ENCODE measurements at places on chromosomes 3 and 15. TPM values are rescaled to one million over a fixed set of nuclear protein-coding genes. Genes with fewer than 3 reads are reported as not detected.
A peak's percentile ranks its signal among the peaks of the same experiment; 100 is the strongest.

- H3K4me1 ChIP-seq: no peaks in the 10 kb centered on the region
- no peak overlapping the region for H3K4me3 ChIP-seq
- no peaks in the 10 kb centered on the region for H3K27me3 ChIP-seq
- no peak for DNase-seq
These were observed 171.0 kb upstream of the RARB start for GRCh38 chr3:25257026-25257425.

GRCh38 chr3:44114142-44114541 is 127.5 kb upstream of the TOPAZ1 start:
- no peaks in the 10 kb centered on the region for H3K27me3 ChIP-seq
- no peak overlapping the region for H3K27ac ChIP-seq
- H3K4me1 ChIP-seq: no peaks in the 10 kb centered on the region
- H3K36me3 ChIP-seq: no peaks in the 10 kb centered on the region
- DNase-seq: peak; percentile 13

TNIK gene
- total RNA-seq: 7.6 TPM

GRCh38 chr3:67535006-67535405 is 119.4 kb downstream of the SUCLG2 start:
- H3K27ac ChIP-seq: no peak overlapping the region
- no peaks in the 10 kb centered on the region for H3K4me1 ChIP-seq
- DNase-seq: no peak
- H3K36me3 ChIP-seq: no peaks in the 10 kb centered on the region

SEMA7A gene
- total RNA-seq: 0.52 TPM

DNA sequence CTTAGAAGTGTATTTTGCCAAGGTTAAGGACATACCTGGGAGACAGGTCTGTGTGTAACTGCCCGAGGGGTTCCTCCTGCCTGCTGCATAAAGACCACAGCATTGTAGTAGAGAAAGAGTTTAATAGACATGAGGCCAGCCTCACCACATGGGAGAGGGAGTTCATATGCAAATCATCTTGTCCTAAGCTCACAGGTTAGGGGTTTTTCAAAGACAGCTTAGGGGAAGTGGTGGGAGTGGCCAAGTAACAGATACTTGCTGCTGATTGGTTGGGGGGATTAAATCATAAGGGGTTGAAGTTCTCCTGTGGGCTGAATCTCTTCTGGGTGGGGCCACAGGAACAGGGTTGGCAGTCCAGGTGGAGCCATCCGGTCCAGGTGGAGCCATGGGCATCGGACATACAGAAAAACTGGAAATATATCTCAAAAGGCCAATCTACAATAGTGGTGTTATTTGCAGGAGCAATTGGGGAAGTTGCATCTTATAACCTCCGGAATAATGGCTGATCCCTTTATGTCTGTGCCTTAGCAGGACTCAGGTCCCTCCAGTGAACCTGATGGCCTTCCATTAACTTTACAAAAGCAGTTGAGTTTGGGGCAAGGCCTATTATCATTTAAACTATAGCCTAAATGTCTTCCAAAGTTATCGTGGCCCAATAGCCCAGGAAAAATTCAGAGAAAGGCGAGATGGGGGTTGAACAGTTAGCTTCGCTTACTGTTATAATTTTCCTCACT is 86.0 kb upstream of the MFGE8 start:
- no peaks in the 10 kb centered on the region for H3K27me3 ChIP-seq
- no peaks in the 10 kb centered on the region for H3K4me1 ChIP-seq
- no peak overlapping the region for H3K27ac ChIP-seq
- no peaks in the 10 kb centered on the region for H3K36me3 ChIP-seq

GRCh38 chr3:5437296-5437782 is 249.8 kb downstream of the EDEM1 start:
- no peaks in the 10 kb centered on the region for H3K36me3 ChIP-seq
- no peaks in the 10 kb centered on the region for H3K27me3 ChIP-seq
- no peak overlapping the region for H3K4me3 ChIP-seq

GRCh38 chr15:39364721-39365120 is 216.2 kb upstream of the THBS1 start:
- H3K27me3 ChIP-seq: no peaks in the 10 kb centered on the region
- H3K27ac ChIP-seq: no peak overlapping the region
- peaks cover under 1% of the 10 kb centered on the region for H3K4me1 ChIP-seq
- DNase-seq: no peak
- no peak overlapping the region for H3K4me3 ChIP-seq

- DNase-seq: no peak
- H3K4me1 ChIP-seq: peaks cover 11% of the 10 kb centered on the region
- peak overlapping the region; percentile 24 for H3K27ac ChIP-seq
- H3K4me3 ChIP-seq: no peak overlapping the region
- H3K27me3 ChIP-seq: no peaks in the 10 kb centered on the region
These were observed 16.4 kb upstream of the SLC35G2 start for GRCh38 chr3:136802481-136802996.
